Activated effector memory CD4-positive, alpha-beta T cell treated with Interleukin-2 at 50 U/mL for 16 hours (primary cell): ENCODE measurements at places on chromosomes 4 and X.

DNA sequence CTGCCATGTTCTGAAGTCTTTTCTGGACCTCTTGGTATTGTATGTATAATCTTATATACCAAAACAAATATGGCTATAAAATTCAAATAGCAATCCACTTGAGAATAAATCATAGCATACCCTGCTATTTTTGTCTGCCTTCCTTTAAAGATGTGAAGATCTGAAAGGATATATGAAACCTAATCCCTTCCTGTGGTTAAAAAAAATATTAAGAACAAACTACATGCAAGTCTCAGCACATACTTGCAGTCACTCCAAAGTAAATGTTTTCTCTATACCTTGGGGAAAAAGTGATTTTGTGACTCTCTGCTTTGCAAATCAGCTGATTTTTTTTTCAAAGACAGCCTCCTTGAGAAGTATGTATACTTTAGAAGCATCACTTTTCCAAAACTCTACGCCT, 322.9 kb downstream of the ANKRD50 start:
- no peak for DNase-seq

GRCh38 chrX:104288269-104288668, 33.5 kb upstream of the ESX1 start:
- DNase-seq = no peak

DNA sequence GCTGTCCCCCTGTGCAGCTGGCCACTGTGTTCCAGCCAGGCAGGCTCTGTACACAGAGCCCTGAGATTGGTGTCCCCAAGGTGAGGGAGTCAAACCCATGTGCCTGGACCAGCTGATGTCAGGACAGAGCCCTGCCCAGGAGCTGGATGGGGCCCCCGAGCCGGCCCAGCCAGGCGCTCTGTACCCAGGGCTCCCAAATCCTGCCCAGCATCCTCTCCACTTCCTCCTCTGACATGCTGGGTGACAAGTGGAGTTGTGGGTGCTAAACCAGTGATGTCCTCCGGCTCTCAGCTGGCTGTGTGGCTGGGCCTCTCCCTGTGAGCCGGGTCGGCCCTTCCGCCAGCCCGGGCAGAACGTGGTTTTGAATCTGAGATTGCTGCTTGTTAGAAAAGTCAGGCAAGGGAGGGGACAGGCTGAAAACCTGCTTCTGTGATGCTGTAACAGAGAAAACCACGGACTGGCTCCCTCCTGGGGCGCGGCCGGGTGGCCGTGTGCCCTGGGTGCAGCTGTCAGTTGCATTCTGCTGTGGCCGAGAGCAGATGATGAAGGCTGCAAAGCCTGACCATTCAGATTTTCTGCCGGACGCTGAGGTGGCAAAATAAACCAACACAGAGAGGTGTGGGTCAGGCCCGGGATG, 7.9 kb upstream of the CPLX1 start:
- no peak for DNase-seq

- no peak for DNase-seq
These were observed 1.4 kb downstream of the DDX3X start for GRCh38 chrX:41335198-41335957.

- no peak for DNase-seq
These were observed 22.8 kb downstream of the GPRIN3 start for GRCh38 chr4:89284828-89285227.
